ENCODE measurements at places on chromosomes 4 and X.

DNA sequence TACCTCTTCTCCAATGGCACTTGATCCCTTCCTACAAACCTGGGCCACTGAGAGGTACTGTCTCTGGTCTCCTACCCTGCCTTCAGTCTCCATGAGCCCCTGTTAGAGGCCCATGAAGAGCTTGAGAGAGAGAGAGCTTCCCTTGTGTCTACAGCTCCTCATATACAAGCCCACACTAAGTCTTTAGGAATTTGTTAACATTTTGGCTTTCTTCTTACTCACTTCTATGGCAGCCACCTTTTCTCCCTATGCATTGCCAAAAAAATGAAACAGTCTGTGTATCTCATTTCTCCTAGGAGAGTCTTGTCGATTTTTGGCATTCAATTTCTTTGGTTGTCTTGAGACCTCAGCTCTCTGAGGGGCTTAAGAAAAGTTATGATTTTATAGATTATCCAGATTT lies 90.9 kb upstream of the LNX1 start:
- DNase-seq = peak; percentile 67

GRCh38 chr4:154361450-154361849 lies 130.1 kb downstream of the DCHS2 start:
- DNase-seq = no peak

- DNase-seq = no peak
Observed at GRCh38 chr4:47278631-47279030, 184.9 kb downstream of the COMMD8 start.

DNA sequence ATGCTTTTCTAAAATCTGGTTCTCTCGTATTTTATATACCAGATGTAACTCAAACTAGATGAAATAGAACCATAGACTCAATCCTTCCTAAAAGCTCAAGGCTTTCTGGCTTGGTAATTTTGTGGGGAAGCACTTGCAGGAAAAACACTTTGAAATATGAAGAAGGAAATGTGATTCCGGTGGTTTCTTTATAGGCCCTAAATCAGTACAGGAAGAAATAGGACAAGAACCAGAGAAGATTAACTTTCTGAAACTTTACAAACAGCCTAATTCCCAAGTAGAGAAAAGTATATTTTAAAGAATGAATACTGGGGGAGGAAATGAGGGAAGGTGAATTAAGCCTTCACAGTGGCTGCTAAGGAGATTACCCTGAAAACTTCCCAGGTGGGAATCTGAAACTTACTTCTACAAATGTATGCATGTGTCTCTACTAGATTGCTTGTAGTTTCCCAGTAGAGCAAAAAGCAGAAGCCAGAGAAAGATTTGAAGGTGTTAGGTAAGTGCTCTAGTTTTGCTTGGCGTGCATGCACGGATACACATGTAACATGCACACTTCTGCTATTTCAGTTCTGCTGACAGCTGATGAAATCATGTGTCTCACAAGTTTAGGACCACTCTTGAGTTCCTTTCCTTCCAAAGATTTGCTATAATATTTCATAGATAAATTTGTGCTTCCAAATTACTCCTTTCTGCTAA lies 92.1 kb downstream of the AFF1 start:
- DNase-seq = no peak

DNA sequence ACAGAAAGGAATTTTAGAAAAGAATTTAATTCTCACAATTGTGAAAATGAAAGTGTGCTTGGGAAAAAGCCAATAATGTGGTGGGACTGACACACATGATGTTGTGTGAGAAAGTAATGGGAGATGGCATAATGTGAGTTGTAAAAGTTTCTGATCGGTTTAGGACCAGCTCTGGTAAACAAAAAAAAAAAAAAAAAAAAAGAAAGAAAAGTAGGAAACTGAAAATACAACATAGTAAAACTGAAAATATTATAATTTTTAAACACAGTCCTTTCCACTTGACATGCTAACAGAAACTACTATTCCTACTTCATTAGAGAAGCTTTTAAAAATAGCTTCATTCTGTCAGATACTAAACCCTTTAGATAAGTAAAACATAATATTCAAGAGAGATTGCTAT lies 28.2 kb downstream of the RAP1GDS1 start:
- no peak for DNase-seq

DNA sequence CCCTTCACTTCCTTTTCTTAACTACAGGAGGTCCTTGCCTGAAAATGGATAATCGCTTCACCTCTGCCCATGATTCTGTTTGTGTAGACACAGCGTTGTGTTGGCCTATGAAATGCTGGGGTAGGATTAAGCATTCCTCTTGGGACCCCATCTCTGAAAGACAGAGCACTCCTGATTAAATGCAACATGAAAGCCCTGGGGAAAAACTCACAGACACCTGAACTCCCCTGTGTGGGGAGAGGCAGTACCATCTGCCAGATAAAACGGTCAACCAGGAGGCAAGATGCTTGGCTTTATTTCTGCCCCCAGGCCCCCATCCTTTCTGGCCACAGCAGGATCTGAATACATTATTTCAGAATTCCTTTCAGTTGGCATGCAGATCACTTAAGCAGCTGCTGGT lies 1.9 kb downstream of the LGI2 start:
- no peak for DNase-seq

DNA sequence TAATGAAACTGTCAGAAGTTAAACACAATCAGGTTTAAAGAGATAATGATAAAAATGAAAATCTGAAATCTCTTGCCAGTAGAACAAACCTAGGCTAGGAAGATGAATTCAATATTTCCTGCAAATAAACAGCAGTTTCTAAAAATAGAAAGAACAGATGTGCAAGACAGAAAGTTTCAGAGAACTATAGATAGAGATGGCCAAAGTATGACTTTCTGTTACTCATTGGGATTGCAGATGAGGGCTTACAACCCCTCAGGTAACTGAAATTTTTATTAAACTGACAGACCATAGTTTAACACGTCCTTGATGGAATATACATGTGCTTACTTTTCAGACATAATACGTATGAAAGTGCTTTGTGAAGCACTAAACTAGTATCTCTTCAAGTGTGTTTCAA lies 82.3 kb upstream of the PPARGC1A start:
- no peak for DNase-seq

DNA sequence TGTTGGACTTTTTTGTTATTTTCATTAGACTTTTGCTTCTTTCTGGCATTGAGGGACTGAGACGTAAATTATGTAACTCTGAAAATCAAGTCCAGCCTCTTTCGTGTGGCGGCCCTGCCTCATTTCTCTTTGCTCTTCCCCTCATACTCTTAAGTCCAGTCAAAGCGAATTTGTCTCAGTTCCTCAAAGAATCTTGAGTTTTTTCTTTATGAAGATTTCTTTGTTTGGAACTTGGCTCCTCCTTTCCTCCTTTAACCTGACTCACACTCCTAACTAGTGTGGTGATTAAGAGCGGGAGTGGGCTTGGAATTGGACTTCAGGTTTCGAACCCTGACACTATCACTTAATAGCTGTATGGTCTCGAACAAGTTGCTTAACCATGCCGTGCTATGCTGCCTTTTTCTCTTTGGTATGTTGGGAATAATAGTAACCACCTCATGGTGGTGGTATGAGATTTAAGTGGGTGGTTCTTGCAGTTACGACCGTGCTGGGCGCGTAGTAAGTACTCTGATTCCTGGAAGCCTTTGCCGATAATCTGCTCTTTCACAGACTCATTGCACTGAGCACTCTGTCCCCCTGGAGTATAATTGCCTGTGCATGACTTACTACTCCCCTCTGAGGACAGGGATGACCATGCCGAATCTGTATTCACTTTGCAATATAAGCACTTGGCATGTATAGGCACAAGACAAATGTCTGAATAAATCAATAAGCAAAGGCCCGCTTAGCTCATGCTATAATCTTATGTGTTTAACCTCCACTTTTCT lies 19.1 kb downstream of the FNIP2 start:
- DNase-seq = peak; percentile 81

GRCh38 chrX:72169008-72169728 lies 12.4 kb upstream of the PIN4 start:
- no peak for DNase-seq

GRCh38 chr4:105433421-105433820 lies 40.4 kb downstream of the PPA2 start:
- DNase-seq = no peak

GRCh38 chr4:1021386-1022050 lies 10.1 kb downstream of the FGFRL1 start:
- DNase-seq = no peak

DNA sequence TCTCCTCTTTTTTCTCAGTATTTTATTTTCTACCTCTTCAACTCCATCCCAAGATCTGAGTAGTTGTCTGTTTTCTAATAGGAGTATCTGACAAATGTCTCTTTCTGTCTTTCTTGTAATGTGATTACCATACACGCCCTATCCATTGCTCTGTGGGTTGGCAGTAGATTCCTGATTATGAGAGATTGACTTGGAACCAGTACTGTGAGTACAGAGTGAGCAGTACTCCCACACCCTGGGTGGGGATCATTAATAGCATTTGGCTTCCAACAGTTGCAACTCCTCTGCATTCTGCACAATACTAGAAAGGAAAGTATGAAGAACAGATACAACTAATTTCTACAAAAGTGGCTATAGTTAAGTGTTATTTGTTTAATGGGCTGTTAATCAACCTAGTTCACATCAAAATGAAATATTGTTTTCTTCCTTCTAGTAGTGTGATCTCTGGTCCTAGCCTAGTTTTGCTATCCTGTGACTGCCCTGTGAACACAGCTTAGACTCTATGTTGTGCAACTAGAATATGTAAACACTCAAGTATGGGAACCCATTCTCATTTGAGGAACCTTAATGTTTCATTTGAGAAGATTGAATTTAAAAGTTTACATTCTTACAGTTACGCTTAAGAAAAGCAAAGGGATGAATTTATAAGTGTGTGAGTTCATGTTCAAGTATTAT lies 112.9 kb downstream of the PTPN13 start:
- no peak for DNase-seq

GRCh38 chrX:138858951-138859350 lies 147.4 kb upstream of the FGF13 start:
- DNase-seq = no peak

DNA sequence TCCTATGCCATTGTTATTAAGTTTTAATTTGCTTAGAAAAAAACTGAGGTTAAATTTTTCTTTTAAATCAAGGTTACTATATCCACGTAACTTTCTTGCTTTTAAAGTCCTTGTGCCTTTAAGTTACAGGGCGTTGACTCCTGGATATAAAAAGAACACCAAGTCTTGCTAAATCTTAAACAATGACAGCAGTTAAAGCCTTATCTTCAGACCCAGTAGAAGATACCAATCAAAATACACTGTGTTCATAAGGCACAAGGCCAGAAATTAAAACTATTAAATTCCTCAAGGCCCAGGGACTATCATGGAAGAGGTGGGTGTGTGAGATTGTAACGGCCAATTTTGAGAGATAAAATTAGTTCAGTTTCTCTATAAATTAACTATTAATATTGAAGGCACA lies 60.4 kb downstream of the PAGE2 start:
- no peak for DNase-seq

- DNase-seq = no peak
Observed at GRCh38 chr4:76723373-76723772, 174.6 kb downstream of the SOWAHB start.

DNA sequence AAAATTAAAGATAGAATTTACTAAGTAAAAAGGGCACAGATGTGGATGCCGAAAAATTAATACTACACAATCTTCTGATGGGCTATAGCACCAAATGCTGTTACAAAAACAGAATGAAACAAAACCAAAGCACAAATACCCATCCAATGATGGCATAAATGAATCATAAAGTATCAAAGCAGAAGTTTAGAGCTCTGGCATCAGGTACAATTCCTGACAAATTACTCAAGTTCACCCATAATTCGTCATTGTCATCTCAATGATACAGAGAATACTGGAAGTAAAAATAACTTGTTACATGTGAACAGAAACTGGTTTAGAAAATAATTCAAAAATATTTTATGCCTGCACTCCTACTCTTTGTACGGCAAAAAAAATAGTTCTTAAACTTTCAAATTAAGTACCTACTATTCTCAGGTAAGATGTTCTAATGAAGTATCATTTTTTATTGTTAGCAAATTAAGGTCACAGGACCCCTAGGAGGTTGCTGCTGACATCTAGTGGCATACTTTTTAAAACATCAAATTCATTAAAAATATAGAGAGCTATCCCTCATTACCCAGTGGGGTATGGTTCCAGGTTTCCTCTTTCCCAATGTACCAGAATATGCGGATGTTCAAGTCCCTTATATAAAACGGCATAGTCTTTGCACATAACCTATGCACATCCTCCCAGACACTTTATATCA lies 126.1 kb downstream of the INPP4B start:
- no peak for DNase-seq

DNA sequence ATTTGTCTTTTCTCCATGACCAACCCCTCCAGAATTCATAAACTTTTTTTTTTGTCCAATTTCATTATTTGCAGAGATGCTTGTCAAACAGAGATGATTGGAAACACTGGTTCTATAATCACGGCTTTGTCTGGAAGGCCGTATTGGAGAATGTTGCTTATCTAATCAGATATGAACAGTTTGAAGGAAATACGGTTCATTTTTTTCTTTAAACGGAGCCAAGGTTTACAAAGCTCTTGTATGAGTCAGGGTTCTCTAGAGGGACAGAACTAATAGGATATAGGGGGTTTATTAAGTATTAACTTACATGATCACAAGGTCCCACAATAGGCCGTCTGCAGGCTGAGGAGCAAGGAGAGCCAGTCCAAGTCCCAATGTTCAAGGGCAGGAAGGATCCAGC lies 1415.8 kb downstream of the C4orf33 start:
- DNase-seq = no peak

DNA sequence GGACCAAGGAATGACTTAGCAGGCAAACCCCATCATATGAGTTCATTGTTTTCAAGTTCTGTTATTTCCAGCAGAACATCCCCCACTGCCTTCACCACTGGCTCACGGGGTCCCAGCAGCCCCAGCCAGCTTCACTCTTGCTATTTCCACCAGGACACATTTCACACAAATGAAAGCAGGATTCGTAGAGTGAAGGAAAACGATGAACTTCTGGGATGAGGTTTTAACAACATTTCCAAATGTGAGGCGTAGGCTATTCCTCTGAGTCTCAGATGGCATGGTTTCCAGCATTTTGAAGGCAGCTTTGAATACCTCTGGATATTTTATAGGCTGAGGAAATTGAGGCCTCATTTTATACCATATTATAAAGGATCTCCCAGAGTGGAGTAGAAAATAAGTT lies 32.9 kb upstream of the EGFL6 start:
- DNase-seq = no peak

GRCh38 chrX:78653118-78653822 lies 5.9 kb downstream of the RTL3 start:
- peak; percentile 58 for DNase-seq

GRCh38 chr4:73406548-73406875 lies 2.4 kb downstream of the ALB start:
- DNase-seq = no peak

DNA sequence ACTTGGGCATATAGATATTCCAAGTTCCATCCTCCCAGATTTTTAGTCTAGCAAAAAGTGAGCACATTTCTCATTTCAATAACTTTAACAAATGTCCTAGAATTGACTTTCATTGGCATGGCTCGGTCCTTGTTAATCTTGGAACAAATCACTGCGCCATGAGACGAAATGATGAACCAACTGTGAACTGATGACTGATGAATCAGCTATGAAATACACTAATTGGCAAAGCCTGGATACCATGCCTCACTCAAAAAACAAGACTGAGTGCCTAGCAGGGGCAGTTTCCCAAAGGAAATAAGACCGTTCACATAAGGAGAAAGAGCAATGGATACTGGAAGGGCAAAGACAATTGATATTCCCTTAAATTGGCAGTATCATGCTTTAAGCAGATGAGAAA lies 248.6 kb upstream of the VEGFC start:
- no peak for DNase-seq
